ENCODE measurements at places on chromosomes 5 and 9. TPM values are rescaled to one million over a fixed set of nuclear protein-coding genes. Genes with fewer than 3 reads are reported as not detected.

GRCh38 chr5:139969318-139969717 is 73.8 kb downstream of the NRG2 start:
- DNase-seq = no peak

- DNase-seq = no peak
Measured at GRCh38 chr5:133229931-133230664, 178.3 kb downstream of the HSPA4 start.

DNA sequence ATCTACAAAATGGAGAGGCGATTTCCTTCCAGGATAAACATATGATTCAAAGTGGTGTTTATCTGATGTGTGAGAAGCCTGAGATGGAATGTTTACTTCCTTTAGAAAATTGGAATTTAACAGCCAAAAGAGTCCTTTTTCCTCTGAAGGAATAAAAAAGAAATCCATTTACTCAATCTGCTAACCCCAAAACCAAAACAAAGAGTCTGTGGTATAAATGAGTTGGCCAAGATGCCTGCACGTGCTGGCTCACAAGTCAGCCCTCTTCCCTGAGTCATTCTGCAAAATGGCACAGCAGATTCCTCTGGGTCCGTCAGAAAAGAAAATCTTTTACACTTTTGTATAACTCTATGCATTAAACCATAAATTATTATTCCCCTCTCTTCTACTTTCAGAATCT is 60.8 kb downstream of the EBF1 start:
- no peak for DNase-seq

- no peak for DNase-seq
Measured at GRCh38 chr5:59296317-59297264, 596.9 kb downstream of the PDE4D start.

DNA sequence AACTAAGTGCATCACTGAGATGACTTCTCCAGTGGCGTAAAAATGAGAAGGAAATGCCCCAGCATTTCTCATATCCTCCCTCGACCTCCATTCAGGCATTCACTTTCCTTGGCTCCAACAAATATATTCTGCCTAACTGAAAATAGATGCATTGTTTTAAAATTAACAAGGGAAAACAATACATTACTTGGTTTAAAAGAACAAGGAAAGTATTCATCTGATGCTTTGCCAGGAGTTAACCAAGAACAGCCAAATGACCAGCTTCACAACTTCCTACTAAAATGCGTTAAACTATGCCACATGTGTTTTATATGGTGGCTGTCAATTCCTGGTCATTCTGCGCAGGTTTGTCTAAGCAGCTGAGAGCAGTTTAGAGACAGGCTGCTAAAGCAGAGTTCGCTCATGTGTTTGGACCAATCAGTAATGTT is 121.4 kb downstream of the GNAQ start:
- DNase-seq = no peak

GRCh38 chr5:90586469-90586868 is 27.9 kb downstream of the ADGRV1 start:
- DNase-seq = no peak

GRCh38 chr9:133204335-133204992 is 4.6 kb downstream of the OBP2B start:
- no peak for DNase-seq

GRCh38 chr5:137611794-137612435 is 112.8 kb upstream of the SPOCK1 start:
- no peak for DNase-seq

The SLC34A1 gene
- total RNA-seq = 3.0 TPM

The ENDOG gene
- total RNA-seq = 53.0 TPM

The IFNE gene
- not detected for total RNA-seq

The ACOT12 gene
- total RNA-seq = 51.6 TPM

The SLC6A18 gene
- total RNA-seq = not detected

All from left lobe of liver (tissue), 2 donors.